Inflammatory macrophage treated with lipopolysaccharide for 1 hour (primary cell): ENCODE measurements at places on chromosomes 5 and 9.

GRCh38 chr9:107488375-107489143 is 1.0 kb downstream of the KLF4 start:
- peak; percentile 74 for DNase-seq

- no peak for DNase-seq
Measured at GRCh38 chr5:166845044-166845443, 1446.4 kb upstream of the WWC1 start.

GRCh38 chr5:17713301-17713700 is 79.0 kb downstream of the TAF11L14 start:
- no peak for DNase-seq

- peak; percentile 55 for DNase-seq
Measured at GRCh38 chr5:54743997-54744788, 226.6 kb downstream of the SNX18 start.

DNA sequence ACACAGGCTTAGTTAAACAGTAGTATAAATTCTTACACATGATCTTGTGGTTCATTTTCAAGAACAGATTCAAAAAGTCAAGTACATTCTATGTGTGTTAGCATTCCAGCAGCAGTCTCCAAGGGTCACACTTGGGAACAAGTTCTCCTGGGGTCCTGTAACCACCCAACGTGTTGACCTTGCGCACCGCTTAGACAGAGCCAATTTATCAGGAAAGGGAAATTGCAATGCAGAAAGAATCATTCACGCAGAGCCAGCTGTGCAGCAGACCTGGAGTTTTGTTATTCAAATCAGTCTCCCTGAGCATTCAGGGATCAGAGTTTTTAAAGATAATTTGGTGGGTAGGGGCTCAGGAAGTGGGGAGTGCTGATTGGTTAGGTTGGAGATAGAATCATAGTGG is 8.5 kb upstream of the RXFP3 start:
- DNase-seq: no peak

GRCh38 chr5:31819926-31820516 is 181.1 kb downstream of the PDZD2 start:
- DNase-seq: no peak

GRCh38 chr5:142129446-142130066 is 21.0 kb downstream of the NDFIP1 start:
- DNase-seq: no peak

- DNase-seq: no peak
Measured at GRCh38 chr5:122727112-122727541, 47.8 kb upstream of the SNX2 start.
